ENCODE measurements at places on chromosomes 11 and 22.
A peak's percentile ranks its signal among the peaks of the same experiment; 100 is the strongest.

- no peak for DNase-seq
These were observed 44.1 kb upstream of the RAB1B start for GRCh38 chr11:66224226-66224855.

DNA sequence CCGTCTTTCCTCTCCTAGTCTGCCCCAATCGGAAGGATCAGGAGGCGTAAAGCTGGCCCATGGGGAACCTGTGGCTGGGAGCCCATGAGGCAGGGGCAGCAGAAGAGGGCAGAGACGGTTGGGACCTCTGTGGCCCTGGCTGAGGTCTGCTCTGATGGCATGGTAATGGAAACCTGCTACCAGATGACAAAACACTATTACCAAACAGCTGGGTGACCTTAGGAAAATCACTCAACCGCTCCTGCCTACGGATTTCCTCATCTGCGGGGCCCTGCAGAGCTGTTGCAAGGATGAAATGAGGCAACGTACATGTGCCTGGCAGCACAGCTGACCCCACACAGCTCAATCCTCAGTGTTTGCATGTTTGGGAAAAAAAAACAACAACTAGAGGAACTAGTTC, 4.6 kb downstream of the AP5B1 start:
- DNase-seq, result no peak

DNA sequence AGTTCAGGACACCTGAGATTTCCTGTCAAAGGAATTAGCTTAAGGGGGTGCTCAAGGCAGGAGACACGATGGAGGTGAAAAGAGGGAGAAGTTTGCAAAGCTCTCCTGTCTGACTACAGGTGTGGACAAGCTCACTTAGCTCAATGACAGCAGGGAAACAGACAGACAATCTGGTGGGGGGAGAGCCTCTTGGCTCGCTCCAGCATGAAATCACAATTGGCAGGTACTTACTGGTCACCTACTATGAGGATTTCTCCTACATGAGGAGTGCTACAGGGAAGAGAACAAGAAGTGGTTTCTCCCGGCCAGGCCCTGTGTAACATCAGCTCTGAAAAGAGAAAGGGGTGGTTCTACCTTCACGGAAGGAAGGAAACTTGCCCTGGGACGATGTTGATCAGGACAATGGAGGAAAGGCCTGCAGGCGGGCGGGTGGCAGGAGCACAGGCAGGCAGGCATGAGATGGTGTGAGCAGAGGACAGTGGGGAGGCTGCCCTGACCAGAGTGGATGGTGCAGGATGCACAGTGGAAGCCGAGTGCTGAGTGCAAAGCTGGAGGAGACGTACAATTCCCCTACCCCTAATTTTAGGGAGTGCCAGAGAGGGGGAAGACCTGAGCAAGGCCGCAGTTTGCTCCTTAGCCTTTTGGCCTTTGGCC, 57.9 kb upstream of the CRTAM start:
- no peak for DNase-seq

DNA sequence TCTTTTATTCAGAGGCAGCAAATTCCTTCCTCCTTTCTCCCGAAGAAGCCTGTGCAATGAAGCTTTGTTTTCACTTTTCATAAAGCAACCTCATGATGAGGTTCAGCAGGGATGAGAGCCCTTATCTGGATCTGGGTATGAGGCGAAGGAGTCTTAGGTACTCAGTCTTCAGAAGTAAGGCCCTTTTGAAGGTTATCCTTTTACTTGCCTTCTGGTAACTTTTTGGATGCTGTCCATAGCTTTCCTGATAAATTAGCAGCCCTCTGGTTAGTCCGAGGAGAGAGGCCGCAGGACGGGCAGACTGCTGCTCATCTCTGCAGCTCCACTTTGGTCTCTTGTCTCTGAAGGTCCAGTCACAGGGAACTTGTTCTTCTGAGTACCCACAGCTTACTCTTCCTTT, 1.1 kb downstream of the TRIM22 start:
- no peak for DNase-seq

- DNase-seq, result no peak
These were observed 6.4 kb upstream of the TENM4 start for GRCh38 chr11:79447038-79447786.

GRCh38 chr11:46119352-46120216, 1.7 kb downstream of the PHF21A start:
- peak; percentile 87 for DNase-seq

- DNase-seq, result peak; percentile 50
These were observed 712 bp downstream of the CERK start for GRCh38 chr22:46737105-46737975.

- DNase-seq, result no peak
These were observed 4.7 kb downstream of the KCNE3 start for GRCh38 chr11:74462631-74463030.

Data from CD4-positive, alpha-beta T cell treated with Interleukin-21 for 1 hour (primary cell).